SIG-M5 (cell line): ENCODE measurements at places on chromosomes 4 and X.

- no peak for DNase-seq
These were observed 43.0 kb downstream of the LAS1L start for GRCh38 chrX:65491620-65492019.

DNA sequence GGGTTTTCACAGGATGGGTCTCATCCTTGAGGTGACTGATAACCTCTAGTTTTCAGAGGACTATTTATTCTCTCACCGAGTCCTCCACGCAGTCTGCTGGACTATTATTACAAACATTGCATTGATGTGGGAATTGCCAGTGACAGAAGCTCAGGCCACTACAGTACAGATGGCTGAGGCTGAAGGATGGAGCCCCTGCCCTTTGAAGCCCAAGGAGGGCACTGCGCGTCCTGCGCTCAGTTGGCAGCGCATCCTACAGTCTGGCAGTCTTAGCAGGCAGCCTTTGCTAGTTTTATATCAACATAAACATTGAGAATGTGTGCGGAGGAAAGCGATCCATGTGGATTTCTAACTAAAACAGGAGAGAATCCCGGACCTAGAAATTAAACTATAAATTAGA, 1.5 kb upstream of the RELL1 start:
- DNase-seq = no peak

- no peak for DNase-seq
These were observed 466.0 kb downstream of the IDS start for GRCh38 chrX:149039057-149039456.

DNA sequence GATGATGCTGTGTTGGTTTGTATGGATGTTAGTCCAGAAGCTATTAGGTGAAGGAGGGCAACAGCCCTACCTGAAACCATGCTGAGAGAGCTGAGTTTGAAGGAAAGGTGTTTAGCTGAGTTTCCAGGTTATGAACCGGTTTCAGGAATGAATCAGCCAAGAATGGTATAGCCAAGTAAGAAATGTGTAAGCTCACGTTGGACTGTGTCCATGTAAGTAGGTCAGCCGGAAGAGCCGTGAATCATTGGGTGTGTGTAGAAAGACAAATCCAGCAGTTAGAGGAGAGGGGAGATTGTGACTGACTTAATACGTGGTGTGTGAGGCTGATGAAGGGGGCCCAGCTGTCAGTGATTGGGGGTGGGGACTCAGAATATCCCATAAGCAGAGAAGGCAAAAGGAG, 77.2 kb upstream of the SPIN4 start:
- DNase-seq = no peak

- DNase-seq = no peak
These were observed 174.9 kb upstream of the TECRL start for GRCh38 chr4:64584125-64584524.
